ENCODE measurements at places on chromosomes 5 and 9. TPM values are rescaled to one million over a fixed set of nuclear protein-coding genes. Genes with fewer than 3 reads are reported as not detected.

- no peaks in the 10 kb centered on the region for H3K36me3 ChIP-seq
- H3K4me1 ChIP-seq: no peaks in the 10 kb centered on the region
- H3K27me3 ChIP-seq: no peaks in the 10 kb centered on the region
- H3K27ac ChIP-seq: no peak overlapping the region
- DNase-seq: no peak
Observed at GRCh38 chr5:1965925-1966324, 83.2 kb upstream of the IRX4 start.

DNA sequence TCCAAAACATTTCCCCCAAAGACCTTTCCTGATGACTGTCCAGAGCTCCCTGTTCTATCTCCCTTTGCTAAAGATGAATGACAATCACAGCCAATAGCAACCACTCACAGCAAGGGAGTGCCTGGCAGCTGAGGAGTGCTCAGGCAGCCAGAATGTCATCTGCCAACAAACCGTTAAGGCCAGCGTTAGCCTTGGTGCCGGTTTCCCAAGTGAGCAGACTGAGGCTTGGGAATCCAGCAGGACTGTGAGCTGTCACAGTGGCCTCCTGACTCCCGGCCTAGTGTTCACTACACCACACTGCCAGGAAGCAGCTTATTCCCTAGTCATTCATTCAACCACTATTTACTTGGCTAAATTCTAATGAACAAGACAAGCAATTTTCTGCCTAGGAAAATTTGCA is 24.7 kb downstream of the STK10 start:
- DNase-seq: no peak
- H3K27ac ChIP-seq: no peak overlapping the region
- H3K36me3 ChIP-seq: no peaks in the 10 kb centered on the region
- no peak overlapping the region for H3K4me3 ChIP-seq
- no peaks in the 10 kb centered on the region for H3K27me3 ChIP-seq

DNA sequence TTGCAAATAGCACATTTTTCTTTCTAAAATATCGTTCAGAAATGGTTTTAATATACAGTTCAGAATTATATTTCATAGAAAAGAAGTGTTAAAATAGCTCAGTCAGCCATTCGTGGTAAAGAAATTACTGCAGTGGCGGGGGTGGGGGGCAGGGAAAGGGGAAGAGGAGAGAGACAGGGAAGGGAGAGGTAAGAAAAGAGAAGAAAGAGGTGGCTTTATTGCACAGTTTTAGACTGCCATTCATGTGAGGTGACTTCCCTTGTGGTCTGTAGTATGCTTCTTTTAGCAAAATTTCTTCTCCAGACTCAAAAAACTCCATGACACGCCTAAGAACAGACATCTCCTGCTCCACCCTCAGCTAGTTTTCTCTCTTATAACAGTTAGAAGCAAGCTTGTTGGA is 259.6 kb downstream of the TRPM3 start:
- H3K36me3 ChIP-seq: no peaks in the 10 kb centered on the region
- DNase-seq: no peak
- no peaks in the 10 kb centered on the region for H3K4me1 ChIP-seq
- H3K27ac ChIP-seq: no peak overlapping the region
- no peak overlapping the region for H3K4me3 ChIP-seq

GRCh38 chr5:17024686-17025180 is 88.6 kb upstream of the MYO10 start:
- peak overlapping the region; percentile 30 for H3K27ac ChIP-seq
- H3K4me3 ChIP-seq: no peak overlapping the region
- H3K27me3 ChIP-seq: no peaks in the 10 kb centered on the region
- no peaks in the 10 kb centered on the region for H3K36me3 ChIP-seq
- H3K4me1 ChIP-seq: peaks cover 5% of the 10 kb centered on the region

DNA sequence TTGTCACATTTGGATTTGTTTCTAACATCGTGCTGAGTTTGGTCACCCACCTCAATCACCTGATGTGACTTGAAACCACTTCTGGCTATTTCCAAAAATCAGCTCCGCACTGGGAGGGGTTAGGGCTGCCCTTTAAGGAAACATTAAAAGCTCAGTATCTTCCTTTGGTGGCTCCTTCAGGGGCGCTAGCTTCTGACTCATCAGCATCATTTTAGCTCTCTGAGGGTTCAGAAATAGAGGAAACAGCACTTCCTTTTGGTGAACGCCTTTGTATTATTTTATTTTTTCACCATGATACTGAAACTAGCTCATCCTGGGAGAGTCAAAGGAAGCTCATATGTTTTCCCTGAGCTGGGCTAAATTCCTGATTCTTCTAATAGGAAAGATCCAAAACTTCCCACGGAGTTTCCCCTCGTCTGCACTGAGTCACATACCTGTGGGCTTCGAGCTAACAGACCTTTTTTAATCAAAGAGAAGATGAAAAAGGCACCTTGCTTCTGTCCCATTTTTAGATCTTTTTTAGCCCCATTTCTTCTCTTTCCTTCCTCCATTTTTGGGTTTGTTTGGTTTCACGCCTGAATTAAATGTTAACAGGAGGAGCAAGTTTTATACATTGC is 48.2 kb downstream of the ROPN1L start:
- no peak overlapping the region for H3K4me3 ChIP-seq
- H3K27ac ChIP-seq: no peak overlapping the region
- DNase-seq: no peak
- H3K4me1 ChIP-seq: no peaks in the 10 kb centered on the region
- H3K27me3 ChIP-seq: no peaks in the 10 kb centered on the region

DNA sequence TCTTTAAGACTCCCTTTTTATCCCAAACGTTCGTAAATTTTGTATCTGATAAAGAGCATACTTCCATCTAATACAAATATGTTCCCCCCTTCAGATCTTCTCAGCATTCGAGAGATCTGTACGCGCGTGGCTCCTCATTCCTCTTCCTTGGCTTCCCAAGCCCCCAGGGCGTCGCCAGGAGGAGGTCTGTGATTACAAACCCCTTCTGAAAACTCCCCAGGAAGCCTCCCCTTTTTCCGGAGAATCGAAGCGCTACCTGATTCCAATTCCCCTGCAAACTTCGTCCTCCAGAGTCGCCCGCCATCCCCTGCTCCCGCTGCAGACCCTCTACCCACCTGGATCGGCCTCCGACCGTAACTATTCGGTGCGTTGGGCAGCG is 19.9 kb downstream of the CDKN2A start:
- no peak overlapping the region for H3K27ac ChIP-seq
- no peak for DNase-seq
- peaks cover 10% of the 10 kb centered on the region for H3K4me1 ChIP-seq
- peaks cover 98% of the 10 kb centered on the region for H3K27me3 ChIP-seq
- H3K36me3 ChIP-seq: no peaks in the 10 kb centered on the region
- peak overlapping the region; percentile 24 for H3K4me3 ChIP-seq

GRCh38 chr5:33558489-33558888 is 117.7 kb downstream of the TARS1 start:
- DNase-seq: no peak
- no peak overlapping the region for H3K27ac ChIP-seq
- no peaks in the 10 kb centered on the region for H3K36me3 ChIP-seq
- H3K4me3 ChIP-seq: no peak overlapping the region
- H3K27me3 ChIP-seq: no peaks in the 10 kb centered on the region
- no peaks in the 10 kb centered on the region for H3K4me1 ChIP-seq

- peak; percentile 24 for DNase-seq
- H3K27me3 ChIP-seq: no peaks in the 10 kb centered on the region
- no peak overlapping the region for H3K4me3 ChIP-seq
- H3K27ac ChIP-seq: no peak overlapping the region
- H3K36me3 ChIP-seq: no peaks in the 10 kb centered on the region
- peaks cover 4% of the 10 kb centered on the region for H3K4me1 ChIP-seq
Observed at GRCh38 chr9:107929443-107929842, 439.9 kb upstream of the KLF4 start.

DNA sequence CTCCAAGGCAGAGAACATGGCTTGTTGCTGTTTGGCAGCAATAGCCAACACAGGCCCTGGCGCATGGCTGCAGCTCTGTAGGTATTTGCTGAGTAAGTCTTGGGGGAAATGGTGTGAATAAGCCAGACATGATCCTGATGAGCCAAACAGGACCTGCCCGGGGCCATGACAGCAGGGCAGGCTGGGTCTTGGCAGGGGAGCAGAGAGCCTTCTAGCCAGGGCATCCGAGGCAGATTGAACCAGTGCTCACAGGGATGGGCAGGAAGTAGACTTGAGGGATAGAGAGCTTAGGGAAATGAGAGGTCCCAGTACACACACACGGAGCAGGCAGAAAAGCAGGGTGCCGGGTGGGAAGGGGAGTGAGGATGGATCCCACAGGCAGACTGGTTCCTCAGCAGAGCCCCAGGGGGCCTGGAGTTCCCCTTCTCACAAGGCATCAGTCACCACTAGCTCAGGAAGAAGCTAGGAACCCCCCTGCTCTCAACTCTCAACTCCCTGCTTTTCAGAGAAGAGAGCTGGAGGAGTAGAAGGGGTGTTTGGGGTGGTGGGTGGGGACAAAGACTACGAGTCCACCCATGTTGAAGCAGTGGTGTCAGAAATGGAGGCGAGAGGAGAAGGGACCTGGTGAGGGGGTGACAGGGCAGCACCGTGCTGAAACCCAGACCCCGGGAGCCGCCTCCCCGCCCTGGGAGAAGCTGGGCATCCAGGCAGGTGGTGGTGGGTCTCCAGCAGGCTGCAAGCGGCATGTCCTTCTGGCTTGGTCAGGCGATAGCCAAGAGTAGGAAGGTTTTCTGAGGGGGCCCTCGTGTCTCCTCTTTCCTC is 111.1 kb downstream of the RGS3 start:
- no peaks in the 10 kb centered on the region for H3K27me3 ChIP-seq
- no peak overlapping the region for H3K4me3 ChIP-seq
- peaks cover 20% of the 10 kb centered on the region for H3K4me1 ChIP-seq
- H3K27ac ChIP-seq: no peak overlapping the region
- no peaks in the 10 kb centered on the region for H3K36me3 ChIP-seq

DNA sequence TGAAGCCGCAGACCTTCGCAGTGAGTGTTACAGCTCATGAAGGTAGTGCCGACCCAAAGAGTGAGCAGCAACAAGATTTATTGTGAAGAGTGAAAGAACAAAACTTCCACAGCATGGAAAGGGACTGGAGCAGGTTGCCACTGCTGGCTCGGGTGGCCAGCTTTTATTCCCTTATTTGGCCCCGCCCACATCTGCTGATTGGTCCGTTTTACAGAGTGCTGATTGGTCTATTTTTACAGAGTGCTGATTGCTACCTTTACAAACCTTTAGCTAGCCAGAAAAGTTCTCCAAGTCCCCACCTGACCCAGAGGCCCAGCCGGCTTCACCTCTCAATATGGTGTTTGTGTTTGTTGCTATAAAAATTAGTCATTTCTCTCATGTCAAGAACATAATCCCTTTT is 49.7 kb downstream of the RECK start:
- peaks cover 10% of the 10 kb centered on the region for H3K4me1 ChIP-seq
- H3K36me3 ChIP-seq: no peaks in the 10 kb centered on the region
- no peak overlapping the region for H3K27ac ChIP-seq

DNA sequence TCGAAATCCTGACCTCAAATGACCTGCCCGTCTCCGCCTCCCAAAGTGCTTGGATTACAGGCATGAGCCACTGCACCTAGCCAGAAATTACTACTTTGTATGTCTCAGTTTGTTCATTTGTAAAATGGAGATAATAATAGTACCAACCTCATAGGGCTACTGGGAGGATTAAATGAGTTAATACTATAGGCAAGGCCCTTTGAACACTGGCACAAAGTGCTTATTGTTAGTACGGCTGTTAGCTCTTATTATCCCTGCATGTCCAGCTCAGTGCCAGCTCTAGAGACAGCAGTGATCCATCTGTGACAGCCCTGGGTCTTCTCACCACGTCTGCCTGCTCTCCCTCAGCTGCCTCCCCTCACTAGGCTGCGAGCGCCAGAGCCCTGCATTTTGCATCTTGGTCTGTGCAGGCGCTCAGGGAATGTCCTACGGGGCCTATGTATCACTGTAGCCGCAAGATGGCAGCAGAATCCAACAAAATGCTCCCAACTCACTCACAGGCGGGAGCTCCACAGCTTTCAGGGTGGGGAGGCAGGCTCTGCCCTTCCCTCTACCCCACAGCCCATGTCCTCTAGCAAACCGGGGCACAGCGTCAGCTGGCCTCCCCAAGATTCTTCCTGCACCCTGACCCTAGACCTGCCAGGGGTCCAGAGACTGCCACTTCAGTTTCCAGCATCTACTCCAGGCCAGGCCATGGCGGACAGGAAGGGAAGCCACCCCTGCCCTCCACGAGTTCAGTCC is 17.7 kb upstream of the AKNA start:
- DNase-seq: peak; percentile 88
- H3K27me3 ChIP-seq: no peaks in the 10 kb centered on the region
- H3K36me3 ChIP-seq: no peaks in the 10 kb centered on the region
- H3K4me3 ChIP-seq: no peak overlapping the region
- H3K27ac ChIP-seq: no peak overlapping the region

DNA sequence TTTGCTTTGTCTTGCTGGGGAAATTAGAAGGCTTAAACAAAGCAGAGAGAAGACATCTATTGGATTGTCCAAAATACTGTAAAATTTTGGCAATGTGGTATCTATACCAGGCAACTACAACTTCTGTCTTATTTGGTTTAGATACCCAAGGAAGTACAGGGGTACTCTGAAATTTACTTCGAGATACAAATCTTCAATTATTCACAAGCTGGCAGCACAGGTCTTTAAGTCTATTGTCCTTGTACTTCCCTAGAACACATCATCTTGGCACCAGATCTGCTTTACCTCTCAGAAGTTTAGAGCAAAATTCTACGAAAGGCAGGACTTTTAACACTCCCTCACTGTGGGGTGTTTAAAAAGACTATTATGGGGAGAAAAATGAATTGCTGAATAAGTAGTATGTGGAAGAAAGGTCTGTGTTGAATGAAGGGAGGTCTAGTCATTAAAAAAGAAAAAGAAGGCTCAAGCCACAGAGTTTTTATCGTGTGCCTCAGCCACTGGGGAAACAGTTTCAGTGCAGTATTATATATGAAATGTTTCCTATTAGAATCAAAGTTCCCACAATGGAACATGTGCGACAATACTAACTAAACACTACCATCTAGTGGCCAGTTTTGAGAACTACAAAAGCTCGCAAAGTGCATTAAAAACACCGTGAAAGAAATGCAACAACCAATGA is 93.7 kb downstream of the PDE4D start:
- H3K4me3 ChIP-seq: no peak overlapping the region
- DNase-seq: peak; percentile 65
- no peaks in the 10 kb centered on the region for H3K27me3 ChIP-seq
- H3K27ac ChIP-seq: peak overlapping the region; percentile 43
- H3K36me3 ChIP-seq: no peaks in the 10 kb centered on the region

GRCh38 chr5:34611464-34612415 is 44.4 kb upstream of the RAI14 start:
- no peak overlapping the region for H3K4me3 ChIP-seq
- H3K36me3 ChIP-seq: no peaks in the 10 kb centered on the region
- peaks cover 5% of the 10 kb centered on the region for H3K4me1 ChIP-seq
- H3K27ac ChIP-seq: no peak overlapping the region
- DNase-seq: no peak

GRCh38 chr5:34736445-34737115 is 80.5 kb downstream of the RAI14 start:
- H3K36me3 ChIP-seq: no peaks in the 10 kb centered on the region
- H3K27ac ChIP-seq: peak overlapping the region; percentile 56
- no peak for DNase-seq

ADGRD2 gene
- total RNA-seq: not detected

PRUNE2 gene
- total RNA-seq: 4.1 TPM

RABL6 gene
- 72.3 TPM for total RNA-seq

FIBCD1 gene
- not detected for total RNA-seq

Data from hepatocyte (in vitro differentiated cells).